Heart left ventricle (tissue), 16 donors: ENCODE measurements at places on chromosomes 12 and 14. TPM values are rescaled to one million over a fixed set of nuclear protein-coding genes. Genes with fewer than 3 reads are reported as not detected.

ZDHHC17 gene
- 9.8 TPM for polyA plus RNA-seq

ASCL1 gene
- polyA plus RNA-seq, result not detected

RASSF9 gene
- polyA plus RNA-seq, result 1.4 TPM

E2F7 gene
- polyA plus RNA-seq, result 0.11 TPM

GPR84 gene
- polyA plus RNA-seq, result 0.37 TPM

RNF10 gene
- polyA plus RNA-seq, result 247 TPM

PPP1R36 gene
- 0.30 TPM for polyA plus RNA-seq

CHURC1 gene
- polyA plus RNA-seq, result 51.0 TPM

POTEG gene
- not detected for polyA plus RNA-seq

HHIPL1 gene
- 0.86 TPM for polyA plus RNA-seq

AKAP5 gene
- polyA plus RNA-seq, result 0.08 TPM

MSRB3 gene
- 54.1 TPM for polyA plus RNA-seq

CFL2 gene
- 381 TPM for polyA plus RNA-seq

KLHL33 gene
- 0.61 TPM for polyA plus RNA-seq

P2RX2 gene
- not detected for polyA plus RNA-seq

RPL10L gene
- polyA plus RNA-seq, result not detected

ANKRD9 gene
- polyA plus RNA-seq, result 42.2 TPM

INSM2 gene
- polyA plus RNA-seq, result not detected

PMEL gene
- polyA plus RNA-seq, result 0.23 TPM

KERA gene
- polyA plus RNA-seq, result not detected

TSPAN19 gene
- polyA plus RNA-seq, result 0.11 TPM
